Right ventricle myocardium inferior (tissue), 1 donor: ENCODE measurements at places on chromosomes 7 and 10. TPM values are rescaled to one million over a fixed set of nuclear protein-coding genes. Genes with fewer than 3 reads are reported as not detected.

DNA sequence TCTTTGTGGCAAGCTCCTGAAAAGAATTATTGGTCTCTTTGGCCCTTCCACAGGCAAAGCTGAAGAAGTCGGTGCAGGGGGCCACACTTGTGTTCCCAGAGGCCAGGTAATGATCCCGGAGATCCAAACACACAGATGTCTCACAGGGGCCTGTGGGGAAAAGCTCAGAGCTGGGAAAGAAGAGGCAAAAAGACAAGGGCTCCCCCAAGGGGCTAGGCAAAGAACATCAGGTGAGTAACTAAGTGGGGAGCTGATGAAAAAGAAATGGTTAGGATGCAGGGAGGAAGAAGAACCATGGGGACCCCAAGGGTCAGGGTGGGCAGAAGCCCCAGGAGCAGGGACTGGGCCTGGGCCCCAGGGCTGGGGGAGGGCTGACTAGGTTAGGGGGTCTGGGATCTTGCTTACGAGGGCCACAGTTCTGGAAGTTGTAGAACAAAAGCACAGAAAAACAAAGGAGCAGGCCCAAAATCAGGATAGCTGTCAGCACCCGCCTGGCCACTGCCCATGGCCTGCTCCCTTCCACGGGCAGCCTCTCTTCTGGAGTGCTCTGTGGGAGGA is 1.1 kb downstream of the KEL start:
- DNase-seq = no peak

GRCh38 chr7:111990643-111991042 is 215.6 kb downstream of the DOCK4 start:
- DNase-seq = no peak

- DNase-seq = no peak
Observed at GRCh38 chr10:24661376-24661775, 62.3 kb downstream of the ARHGAP21 start.

- no peak for DNase-seq
Observed at GRCh38 chr7:55508221-55509011, 63.9 kb downstream of the VOPP1 start.

RPEL1 gene
- not detected for total RNA-seq

DNA sequence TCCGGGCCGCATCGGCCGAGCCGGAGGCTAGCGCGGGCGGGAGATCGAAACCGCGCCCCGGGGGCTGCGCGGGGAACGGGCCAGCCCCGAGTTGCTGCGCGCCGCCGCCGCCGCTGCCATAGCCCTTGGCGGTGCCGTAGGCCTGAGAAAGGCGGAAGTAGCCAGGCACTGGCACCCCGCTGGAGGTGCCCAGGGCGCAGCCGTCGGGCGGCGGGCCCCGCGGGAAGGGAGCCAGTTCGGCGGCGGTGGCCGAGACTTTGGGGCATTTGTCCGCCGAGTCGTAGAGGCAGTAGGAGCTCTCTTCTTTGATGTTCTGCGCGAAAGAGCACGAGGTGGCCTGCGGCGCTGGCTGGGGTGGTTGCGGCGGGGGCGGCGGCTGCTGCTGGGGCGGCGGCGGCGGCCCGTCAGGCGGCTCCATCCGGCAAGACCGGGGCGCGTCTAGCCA is 587 bp downstream of the HOXA10 start:
- peak; percentile 82 for DNase-seq

OLAH gene
- 0.35 TPM for total RNA-seq

SP4 gene
- 4.3 TPM for total RNA-seq

GRCh38 chr10:117167789-117168674 is 29.3 kb upstream of the KCNK18 start:
- peak; percentile 86 for DNase-seq

DNA sequence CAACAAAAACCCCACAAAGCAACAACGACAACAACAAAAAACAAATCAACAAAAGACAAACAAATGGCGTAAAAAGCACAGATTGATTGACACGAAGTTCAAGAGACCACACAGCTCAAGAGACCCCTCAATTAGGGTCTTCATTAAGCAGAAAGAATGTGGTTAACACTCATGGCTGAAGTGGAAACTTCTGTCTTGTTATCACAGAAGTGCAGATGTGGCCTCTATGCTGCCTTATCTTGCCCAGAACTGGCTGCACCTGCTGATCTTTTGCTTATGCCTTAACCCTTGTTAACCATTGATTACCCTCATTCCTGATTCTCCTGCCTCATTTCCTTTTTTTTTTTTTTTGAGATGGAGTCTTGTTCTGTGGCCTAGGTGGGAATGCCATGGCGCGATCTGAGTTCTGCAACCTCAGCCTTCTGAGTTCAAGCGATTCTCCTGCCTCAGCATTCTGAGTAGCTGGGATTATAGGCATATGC is 3.5 kb upstream of the DAGLB start:
- DNase-seq = no peak

PCLO gene
- 1.7 TPM for total RNA-seq

DNA sequence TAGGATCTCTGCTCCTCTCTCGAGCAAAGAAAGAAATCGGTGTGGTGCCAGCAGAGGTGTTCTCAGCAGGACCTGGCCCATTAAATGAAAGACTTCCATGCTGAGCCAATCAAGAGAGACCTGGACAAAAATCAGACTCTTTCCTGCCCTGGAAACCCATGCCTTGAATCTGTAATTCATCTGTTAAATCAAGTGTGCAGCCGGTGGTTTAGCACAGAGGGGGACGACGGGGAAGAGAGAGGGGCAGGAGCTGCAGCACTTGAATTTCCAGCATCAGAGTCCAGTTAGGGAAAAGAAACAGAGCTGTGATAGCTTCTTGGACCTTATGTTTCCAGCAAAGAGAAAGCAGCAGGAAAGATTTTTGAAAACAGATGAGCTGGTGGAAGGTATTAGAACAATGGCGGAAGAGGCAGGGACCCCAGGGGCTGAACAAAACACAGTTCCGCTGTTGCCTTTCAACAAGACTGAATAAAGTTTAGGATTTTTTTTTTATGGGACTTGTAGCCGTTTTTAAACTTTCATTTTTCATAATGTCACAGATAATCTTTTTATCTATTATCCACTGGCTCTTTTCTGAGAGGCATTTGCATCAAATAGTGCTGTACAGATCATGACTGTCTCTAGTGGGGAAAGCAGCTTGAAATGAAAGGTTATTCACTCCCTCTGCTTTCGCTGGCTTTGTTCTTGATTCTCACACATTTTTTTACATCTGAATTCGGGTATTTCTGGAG is 543.6 kb upstream of the GALNT17 start:
- no peak for DNase-seq

DNA sequence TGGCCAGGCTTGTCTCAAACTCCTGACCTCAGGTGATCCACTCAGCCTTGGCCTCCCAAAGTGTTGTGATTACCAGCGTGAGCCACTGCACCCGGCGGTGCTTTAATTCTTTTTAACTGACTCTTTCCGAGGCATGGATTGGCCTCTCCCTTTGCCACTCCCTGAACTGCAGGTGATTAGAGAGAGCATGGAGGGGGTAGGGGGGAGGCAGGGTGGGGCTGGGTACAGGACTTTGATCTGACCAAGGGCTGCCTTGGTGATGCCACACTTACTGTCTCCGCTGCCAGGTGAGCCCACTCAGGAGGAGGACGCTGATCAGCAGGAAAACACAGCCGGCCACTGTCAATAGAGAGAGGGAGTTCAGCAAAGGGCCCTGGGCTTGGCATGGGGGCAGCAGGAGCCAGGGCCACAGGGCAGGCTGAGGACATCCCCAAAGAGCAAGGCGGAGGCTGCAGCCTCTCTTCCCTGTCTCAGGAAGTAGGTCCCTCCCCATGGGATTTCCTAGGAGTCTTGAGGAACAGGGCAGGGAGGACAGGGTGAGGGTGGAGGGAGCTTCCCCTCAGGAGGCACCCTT is 40.5 kb upstream of the IL15RA start:
- DNase-seq = no peak

GRCh38 chr10:96360766-96361165 is 2.0 kb upstream of the OPALIN start:
- no peak for DNase-seq

DNA sequence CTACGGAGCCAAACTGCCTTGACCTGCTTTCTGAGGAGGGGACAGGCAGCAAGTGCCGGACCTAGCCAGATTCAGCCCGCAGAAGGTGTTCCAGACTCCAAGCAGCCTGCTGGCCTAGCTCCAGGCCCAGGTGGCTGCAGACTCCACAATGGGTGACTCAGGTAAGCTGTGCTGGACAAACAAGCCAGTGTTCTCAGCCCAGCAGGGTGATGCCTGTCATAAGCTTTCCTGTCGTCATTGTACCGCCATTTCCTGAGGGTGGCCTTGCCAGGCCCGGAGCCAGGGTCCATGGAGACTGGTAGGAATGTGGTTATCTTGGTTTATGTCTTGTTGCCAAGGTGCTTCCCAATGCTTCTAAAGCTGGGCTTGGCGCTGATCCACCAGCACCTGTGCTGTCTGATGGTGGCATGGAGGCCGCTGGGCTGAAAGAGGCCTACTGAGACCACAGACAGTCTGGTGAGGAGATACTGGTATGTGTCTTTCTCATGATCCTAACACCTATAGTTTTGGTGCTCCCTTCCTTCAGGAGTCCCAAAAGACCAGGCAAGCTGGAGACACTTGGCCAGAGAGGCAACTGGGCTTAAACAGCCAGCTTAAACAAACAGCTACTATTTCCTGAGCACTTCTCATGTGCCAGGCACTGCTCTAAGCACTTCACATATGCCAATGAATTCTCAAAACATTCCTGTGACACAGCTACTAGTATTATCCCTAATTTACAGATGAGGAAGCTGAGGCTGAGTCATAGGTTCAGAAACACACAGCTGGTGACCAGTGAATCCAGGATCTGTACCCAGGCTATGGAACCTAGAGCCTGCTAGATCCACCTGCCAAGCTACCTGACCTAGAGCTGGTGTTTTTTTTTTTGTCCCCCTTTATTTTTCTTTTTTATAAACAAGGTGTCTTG is 42.0 kb downstream of the ZC3HC1 start:
- DNase-seq = no peak

HNRNPH3 gene
- total RNA-seq = 123 TPM

DNA sequence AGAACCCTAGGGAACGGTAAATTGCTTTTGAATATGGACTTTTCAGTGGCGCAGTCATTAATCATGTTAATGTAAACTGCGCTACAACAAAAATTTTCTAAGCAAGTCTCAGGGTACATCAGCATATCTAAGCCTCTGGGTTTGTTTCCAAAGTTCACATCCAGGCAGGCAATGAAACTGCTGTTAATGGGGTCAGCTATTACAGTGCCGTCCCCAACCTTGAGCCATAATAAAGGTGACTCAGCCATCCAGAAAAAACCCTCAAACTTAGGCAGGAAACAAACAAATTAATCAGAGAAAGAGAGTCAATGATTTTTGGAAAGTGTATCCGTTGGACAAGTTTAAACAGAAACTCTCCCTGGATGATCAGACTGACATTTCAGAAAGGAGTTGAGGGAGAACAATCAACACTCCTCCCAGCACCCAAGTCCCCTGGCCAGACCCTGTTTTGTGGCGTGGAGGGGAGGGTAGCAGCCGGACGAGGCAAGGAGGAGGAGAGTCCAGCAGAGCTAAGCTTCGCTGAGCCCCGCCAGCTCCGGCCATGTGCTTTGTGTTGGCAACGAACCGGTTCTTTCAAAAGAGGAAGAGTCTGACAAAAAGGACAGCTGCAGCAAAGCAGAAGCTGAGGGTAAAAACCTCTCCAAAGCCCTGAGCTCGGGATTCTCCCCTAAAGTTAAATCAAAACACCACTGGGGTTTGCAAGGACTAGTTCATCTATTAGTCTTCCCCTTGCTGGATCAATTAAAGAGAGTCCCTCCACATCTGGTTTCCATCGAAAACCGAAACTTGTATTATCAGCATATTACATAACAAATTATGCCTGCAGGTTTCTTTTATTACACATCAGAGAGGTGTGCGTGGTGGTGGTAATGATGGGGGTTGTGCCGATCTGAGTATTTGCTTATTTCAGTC is 3.6 kb downstream of the FAM53B start:
- DNase-seq = peak; percentile 88
